ENCODE measurements at places on chromosomes 2 and 18. TPM values are rescaled to one million over a fixed set of nuclear protein-coding genes. Genes with fewer than 3 reads are reported as not detected.

GRCh38 chr2:33320573-33320972 lies 155.9 kb upstream of the RASGRP3 start:
- DNase-seq: no peak

DNA sequence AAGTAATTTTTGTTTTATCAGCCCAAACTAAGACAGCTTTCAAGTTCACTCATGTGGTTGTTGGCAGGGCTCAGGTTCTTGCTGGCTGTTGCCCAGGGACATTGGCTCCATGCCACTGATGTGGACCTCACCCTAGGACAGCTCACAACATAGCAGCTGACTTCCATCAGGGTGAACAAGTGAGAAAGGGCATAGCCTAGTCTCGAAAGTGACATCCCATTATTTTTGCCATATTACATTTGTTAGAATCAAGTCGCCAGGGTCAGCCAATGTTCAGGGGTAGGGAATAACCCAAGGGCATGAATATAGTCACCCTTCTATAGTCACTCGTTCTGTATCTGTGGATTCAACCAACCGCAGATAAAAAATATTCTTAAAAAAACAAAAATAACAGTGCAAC lies 10.7 kb upstream of the CWC22 start:
- no peak for DNase-seq

DNA sequence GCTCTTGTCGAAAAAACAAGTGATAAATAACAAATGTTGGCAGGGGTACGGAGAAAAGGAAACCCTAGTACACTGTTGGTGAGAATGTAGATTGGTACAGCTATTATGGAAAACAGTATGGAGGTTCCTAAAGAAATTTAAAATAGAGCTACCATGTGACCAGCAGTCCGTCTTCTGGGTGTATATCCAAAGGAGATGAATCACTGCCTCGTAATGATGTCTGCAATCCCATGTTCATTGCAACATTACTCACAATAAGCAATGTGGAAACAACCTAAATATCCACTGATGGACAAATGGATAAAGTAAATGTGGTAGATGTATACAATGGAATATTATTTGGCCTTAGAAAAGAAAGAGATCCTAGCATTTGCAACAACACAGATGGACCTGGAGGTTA lies 50.6 kb downstream of the SLC16A14 start:
- no peak for DNase-seq

- no peak for DNase-seq
Observed at GRCh38 chr2:68689553-68690537, 44.8 kb upstream of the ARHGAP25 start.

DNA sequence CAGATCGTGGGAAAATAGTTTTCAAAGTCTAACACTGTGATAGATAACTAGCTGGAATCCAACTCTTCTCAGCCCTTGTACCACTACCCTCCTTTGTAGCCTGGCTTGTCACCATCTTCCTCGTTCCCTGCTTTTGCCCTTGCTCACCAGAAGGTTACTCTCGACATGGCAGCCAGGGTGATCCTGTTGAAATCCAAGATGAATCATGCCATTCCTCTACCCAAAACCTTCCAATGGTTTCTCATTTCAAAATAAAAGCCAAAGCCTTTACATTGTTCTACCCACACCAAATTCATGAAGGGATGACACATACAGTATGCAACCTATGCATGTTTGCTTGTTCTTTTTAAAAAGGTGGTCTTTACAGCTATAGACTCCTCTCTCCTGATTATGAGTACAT lies 45.7 kb downstream of the STAT4 start:
- no peak for DNase-seq

DNA sequence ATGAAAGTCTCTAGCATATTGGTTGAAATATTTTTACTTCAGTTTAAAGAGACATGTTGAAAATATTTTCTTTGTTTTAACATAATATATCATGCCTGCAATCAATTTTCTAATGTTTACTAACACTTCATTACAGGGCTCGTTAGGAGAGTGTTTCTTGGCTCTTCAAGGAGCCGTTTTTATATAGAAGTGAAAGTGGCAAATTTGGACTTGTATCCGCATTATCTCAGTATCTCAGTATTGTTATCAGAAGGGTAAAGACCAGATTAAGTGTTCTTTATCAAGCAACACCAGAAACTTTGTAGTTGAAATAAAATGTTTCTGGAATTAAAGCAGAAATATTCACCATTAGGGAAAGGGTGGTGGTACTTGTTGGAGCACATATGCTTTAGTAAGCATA lies 97.8 kb downstream of the BABAM2 start:
- DNase-seq: no peak

DNA sequence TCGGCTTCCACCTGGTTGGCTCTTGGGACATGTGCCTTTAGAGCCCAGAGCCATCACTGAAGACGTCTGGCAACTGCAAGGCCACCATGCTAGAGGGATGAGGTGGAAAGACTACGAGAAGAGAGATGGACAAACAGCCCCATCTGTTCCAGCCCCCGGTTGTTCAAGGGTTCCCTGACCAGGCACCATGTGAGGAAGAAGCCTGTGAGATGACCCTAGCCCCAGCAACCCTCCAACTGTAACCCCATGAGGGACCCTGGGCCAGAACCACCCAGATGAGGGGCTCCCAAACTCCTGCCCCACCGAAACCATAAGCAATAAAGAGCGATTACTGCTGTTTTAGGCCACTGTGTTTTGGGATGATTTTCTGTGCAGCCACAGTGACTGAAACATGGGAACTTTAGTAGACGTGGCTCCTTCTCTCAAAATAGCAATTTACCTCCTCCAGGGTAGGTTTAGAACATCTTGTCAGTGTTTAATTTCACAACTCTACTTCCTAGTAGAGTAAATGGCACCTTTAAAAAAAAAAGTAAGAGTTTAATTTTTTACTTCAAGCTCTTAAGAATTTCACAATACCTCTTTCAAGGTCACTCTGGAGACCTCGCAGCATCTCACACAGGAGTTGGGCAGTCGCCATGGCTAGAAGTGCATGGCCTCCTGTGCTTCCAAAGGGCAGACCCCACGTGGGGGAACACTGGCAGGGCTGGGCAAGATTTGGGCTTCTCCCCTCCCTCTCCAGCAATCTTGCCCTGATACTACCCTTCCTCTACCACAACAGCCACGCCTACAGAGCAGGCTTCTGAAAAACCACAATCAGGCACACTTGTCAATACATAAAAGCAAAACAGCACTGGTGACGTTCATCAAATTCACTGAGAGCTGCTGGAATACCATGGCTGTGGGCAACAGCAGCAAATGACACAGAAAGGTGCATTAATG lies 48.8 kb downstream of the TMEM163 start:
- no peak for DNase-seq

GRCh38 chr2:149178612-149179011 lies 140.1 kb downstream of the LYPD6B start:
- DNase-seq: no peak

GRCh38 chr2:18950361-18950851 lies 361.0 kb upstream of the NT5C1B start:
- no peak for DNase-seq

GRCh38 chr2:161139098-161139987 lies 20.9 kb upstream of the TANK start:
- DNase-seq: no peak

DNA sequence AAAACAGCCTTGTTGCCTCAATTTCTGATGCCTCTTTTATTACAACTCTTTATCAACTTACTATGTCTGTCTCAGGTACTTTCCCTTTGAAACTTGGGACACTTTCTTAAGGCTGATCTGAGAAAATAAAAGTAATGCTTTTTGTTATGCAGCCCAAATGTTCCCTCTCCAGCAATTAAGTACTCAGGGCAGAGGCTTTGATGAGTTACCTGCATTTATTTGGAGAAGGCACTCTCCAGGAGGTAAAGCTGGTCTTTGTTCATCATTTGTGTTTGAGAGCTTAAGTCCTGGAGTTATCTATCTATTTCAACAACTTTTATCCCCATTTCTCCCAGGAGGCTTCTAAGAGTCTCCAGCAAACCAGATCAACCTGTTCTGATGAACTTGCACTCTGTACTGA lies 259.2 kb downstream of the ASXL3 start:
- no peak for DNase-seq

DNA sequence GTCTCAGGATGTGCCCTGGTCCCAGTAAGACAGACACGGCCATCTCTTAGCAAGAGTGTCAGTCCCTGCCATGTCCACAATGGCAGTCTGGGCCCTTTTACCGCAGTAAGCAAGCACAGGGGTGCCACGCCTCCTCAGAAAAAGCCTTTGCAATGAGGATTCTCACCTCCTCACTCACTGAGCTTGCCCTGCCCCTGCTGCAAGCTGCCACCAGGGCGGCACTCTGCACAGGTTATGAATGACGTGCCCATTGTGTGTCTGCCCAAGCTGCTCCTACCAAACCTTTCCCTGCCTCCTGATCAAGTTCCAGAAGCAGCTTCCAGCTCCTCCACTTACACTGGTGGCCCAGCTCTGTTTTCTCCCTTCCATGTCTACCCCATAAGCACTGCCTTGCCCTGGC lies 23.3 kb downstream of the ERCC3 start:
- no peak for DNase-seq

- no peak for DNase-seq
Observed at GRCh38 chr18:61669320-61669719, 223.5 kb downstream of the RNF152 start.

- DNase-seq: no peak
Observed at GRCh38 chr2:74863802-74864248, 29.9 kb downstream of the HK2 start.

- no peak for DNase-seq
Observed at GRCh38 chr2:200378652-200379290, 72.3 kb downstream of the SPATS2L start.

GRCh38 chr2:219230059-219230540 lies 494 bp downstream of the ANKZF1 start:
- DNase-seq: no peak

- no peak for DNase-seq
Observed at GRCh38 chr2:132253496-132254305, 91.9 kb upstream of the ANKRD30BL start.

DNA sequence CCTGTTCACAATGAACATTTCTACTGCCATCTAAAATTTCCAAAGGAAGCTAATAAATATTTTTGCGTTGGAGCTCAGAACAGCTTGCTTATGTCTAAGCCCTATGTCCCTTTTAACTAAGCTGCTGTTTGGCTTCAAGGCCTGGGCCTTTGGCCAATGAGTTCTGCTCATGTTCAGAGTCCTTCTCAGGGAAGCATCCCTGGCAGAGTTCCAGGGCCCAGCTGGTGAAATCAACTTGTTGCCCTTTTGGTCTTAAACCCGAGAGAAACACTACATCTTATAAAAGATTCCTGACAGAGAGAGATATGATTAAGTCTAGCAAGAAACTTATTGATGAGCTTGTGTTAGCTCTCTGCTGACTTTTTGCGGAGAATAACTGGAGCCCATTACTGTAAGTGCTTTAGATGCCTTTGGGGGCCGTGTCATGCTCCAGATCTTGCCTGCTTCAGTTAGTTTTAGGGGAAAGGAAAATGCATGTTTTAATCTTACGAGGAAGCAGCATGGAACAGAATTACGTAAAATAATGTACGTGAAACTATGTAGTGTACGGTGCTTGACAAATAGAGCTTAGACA lies 102.5 kb upstream of the NOSTRIN start:
- no peak for DNase-seq

GRCh38 chr18:24868311-24868710 lies 407.9 kb downstream of the HRH4 start:
- DNase-seq: no peak

GRCh38 chr18:41789001-41789400 lies 166.0 kb upstream of the PIK3C3 start:
- no peak for DNase-seq

DNA sequence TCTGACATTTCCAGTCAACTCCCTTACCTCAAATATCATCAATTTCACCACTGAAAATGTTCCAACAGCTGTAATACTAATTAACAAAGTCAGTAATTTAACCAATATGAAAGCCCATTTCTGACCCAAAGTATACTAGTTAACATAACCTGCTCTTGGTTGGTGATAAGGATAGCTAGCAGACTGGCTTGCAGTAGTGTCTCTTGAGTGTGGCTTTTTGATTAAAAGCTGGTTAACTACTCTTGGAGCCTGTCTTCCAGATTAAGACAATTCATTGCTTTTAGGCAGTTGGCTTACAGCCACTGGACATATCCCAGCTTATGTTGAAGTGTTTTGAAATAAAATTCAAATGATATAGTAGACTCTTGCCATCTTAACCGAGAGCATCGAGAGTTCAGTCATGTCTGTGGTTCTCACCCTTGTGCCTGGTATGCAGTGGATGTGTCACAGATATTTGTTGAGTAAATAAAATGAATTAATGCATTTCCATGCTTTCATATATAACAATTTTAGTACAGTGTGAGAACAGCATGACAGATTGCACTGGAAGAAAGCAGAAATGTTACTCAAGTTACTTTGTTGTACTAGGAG lies 158.1 kb downstream of the TANC1 start:
- DNase-seq: no peak

- DNase-seq: no peak
Observed at GRCh38 chr2:219752726-219753125, 125.3 kb downstream of the SLC4A3 start.

DNA sequence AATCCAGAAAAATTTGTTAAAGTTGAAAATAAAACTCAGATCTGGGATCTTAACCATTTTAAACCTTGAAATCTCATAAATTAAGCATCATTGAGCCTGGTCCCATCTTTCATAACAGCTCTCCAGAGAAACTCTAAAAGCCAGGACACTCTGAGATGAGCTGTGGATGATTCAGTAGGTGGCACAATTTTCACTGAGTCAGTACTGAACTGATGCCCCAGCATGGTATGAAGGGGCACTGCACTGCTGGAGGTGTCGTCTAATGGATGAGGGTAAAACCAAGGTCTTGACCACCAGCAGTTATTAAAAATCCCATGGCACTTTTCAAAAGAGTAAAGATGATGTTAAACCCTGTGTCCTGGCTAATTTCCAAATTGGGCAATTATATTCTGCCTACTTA lies 170.6 kb downstream of the FIGN start:
- DNase-seq: no peak

- no peak for DNase-seq
Observed at GRCh38 chr2:224934526-224935188, 107.6 kb downstream of the DOCK10 start.

The PLEKHH2 gene
- 23.3 TPM for total RNA-seq

The ANKRD30BL gene
- not detected for total RNA-seq

The IL36G gene
- total RNA-seq: not detected

The REEP1 gene
- total RNA-seq: 22.7 TPM

The AQP12A gene
- not detected for total RNA-seq

The HMSD gene
- not detected for total RNA-seq

The PKDCC gene
- total RNA-seq: 225 TPM

The SP5 gene
- total RNA-seq: not detected

The IRS1 gene
- total RNA-seq: 18.8 TPM

The GALNT5 gene
- total RNA-seq: 3.7 TPM

The SH3BP4 gene
- total RNA-seq: 24.0 TPM

The MAP3K19 gene
- not detected for total RNA-seq

Data from thoracic aorta (tissue), 2 donors.